ENCODE measurements at places on chromosomes 4 and X. TPM values are rescaled to one million over a fixed set of nuclear protein-coding genes. Genes with fewer than 3 reads are reported as not detected.
A peak's percentile ranks its signal among the peaks of the same experiment; 100 is the strongest.

The AADAT gene
- total RNA-seq: 2.9 TPM

- no peak overlapping the region for H3K4me3 ChIP-seq
- H3K27ac ChIP-seq: no peak overlapping the region
- no peaks in the 10 kb centered on the region for H3K27me3 ChIP-seq
Measured at GRCh38 chr4:77599378-77599777, 6.2 kb upstream of the CXCL13 start.

GRCh38 chr4:118985170-118986000 lies 96.7 kb downstream of the SYNPO2 start:
- H3K4me3 ChIP-seq: no peak overlapping the region
- H3K27ac ChIP-seq: peak overlapping the region; percentile 91
- no peaks in the 10 kb centered on the region for H3K36me3 ChIP-seq
- peaks cover 92% of the 10 kb centered on the region for H3K4me1 ChIP-seq
- DNase-seq: peak; percentile 90
- no peaks in the 10 kb centered on the region for H3K27me3 ChIP-seq

The SRPK3 gene
- 2.2 TPM for total RNA-seq

The IL2 gene
- not detected for total RNA-seq

GRCh38 chrX:10415306-10416001 lies 204.9 kb downstream of the MID1 start:
- H3K27me3 ChIP-seq: no peaks in the 10 kb centered on the region
- H3K4me3 ChIP-seq: no peak overlapping the region
- H3K27ac ChIP-seq: no peak overlapping the region
- no peaks in the 10 kb centered on the region for H3K4me1 ChIP-seq

The ALAS2 gene
- total RNA-seq: 30.6 TPM

GRCh38 chr4:56134266-56134665 lies 185.5 kb downstream of the CEP135 start:
- no peak for DNase-seq
- no peak overlapping the region for H3K4me3 ChIP-seq
- no peaks in the 10 kb centered on the region for H3K4me1 ChIP-seq
- no peaks in the 10 kb centered on the region for H3K27me3 ChIP-seq
- no peaks in the 10 kb centered on the region for H3K36me3 ChIP-seq

The LYAR gene
- 12.5 TPM for total RNA-seq

DNA sequence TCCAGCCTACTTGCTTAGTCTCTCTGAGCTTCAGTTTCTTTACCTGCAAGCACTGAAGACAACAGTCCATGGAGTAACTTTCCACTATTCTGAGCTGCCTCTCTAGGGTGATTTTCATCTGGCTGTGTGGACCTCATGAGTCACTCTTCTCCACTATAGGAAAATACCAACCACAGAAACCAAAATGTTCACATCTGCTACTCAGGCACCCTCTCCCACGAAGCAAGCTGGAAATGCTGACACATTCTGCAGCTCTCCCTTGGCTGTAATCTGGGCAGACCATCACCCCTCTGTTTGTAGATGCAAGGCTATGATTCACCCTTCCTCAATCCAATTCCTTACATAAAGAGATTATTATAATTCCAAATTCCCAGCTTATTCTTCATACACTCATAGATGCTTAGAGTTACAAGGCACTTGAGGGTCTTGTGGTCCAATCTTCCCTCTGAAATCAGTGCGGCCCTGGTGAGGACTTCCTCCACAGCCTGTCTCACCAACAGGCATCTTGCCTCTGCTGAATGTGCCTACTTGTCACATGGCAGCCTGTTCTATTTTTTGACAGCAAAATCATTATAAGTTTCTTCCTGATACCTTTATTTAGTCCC lies 97.0 kb upstream of the LNX1 start:
- H3K36me3 ChIP-seq: no peaks in the 10 kb centered on the region
- no peak overlapping the region for H3K27ac ChIP-seq
- H3K27me3 ChIP-seq: no peaks in the 10 kb centered on the region
- DNase-seq: no peak
- no peak overlapping the region for H3K4me3 ChIP-seq

DNA sequence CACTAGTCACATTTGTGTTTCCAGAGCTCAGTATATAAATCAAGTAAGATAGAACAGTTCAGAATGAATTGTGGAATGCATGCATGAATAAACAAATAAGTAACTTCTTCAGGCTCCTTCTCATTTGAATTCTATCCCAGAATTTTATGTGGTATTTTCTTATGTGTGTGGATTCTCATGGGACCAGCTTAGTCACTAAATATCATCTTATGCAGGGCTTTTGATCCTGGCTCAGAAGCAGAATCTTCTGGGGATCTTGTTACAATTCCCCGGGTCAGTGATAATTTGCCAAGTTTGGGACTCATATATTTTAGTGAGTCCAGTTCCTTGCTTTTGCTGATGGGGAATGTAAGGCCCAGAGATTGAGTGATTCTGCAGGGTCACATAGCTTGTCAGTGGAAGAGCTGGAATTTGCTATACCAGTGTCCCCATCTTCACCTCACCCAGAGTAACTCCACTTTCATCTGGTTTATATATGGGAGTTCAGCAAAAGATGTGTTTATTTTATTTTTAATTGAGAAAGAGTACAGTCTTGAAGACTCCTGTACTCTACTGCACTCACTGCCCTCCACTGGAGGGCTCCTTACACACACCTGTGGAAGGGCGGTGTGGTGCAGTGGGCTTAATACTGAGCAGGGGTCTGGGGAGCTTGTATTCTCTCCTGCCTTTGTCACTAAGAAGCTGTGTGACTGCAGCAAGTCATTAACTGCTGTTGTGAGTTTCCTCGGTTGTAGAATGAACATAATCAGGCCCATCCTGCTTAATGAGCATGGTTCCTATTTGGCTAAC lies 198.2 kb upstream of the CXorf66 start:
- no peak for DNase-seq
- H3K4me3 ChIP-seq: no peak overlapping the region
- H3K27me3 ChIP-seq: no peaks in the 10 kb centered on the region
- no peak overlapping the region for H3K27ac ChIP-seq

The HSFX2 gene
- not detected for total RNA-seq

The PHEX gene
- total RNA-seq: 1.2 TPM

GRCh38 chr4:62208921-62209320 lies 1008.8 kb downstream of the ADGRL3 start:
- H3K36me3 ChIP-seq: no peaks in the 10 kb centered on the region
- H3K27ac ChIP-seq: no peak overlapping the region
- no peaks in the 10 kb centered on the region for H3K27me3 ChIP-seq
- H3K4me3 ChIP-seq: no peak overlapping the region
- H3K4me1 ChIP-seq: no peaks in the 10 kb centered on the region

The FRMPD3 gene
- total RNA-seq: 0.06 TPM

The SYN1 gene
- 0.42 TPM for total RNA-seq

The EVC gene
- total RNA-seq: 59.6 TPM

The PWWP3B gene
- 0.13 TPM for total RNA-seq

DNA sequence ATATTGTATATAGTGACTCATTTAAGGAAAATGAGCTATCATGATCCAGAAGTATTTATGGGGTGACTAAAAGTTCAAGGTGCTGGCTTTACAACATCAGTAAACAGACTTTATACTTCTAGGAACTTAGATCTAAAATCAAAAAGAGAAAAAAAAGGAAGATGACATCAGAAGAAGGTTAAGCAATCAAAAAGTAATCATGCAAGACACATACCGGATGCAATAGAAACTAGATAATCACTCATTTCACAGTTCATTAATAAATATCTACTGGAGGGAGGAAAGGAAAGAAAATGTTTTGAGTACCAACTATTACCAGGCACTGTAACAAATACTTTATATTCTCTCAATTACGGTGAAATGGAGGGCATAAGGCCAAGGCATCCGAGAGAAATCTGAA lies 276.4 kb downstream of the SPRY1 start:
- DNase-seq: no peak
- H3K4me3 ChIP-seq: no peak overlapping the region
- H3K27me3 ChIP-seq: no peaks in the 10 kb centered on the region
- no peaks in the 10 kb centered on the region for H3K4me1 ChIP-seq
- H3K36me3 ChIP-seq: no peaks in the 10 kb centered on the region

GRCh38 chr4:25162566-25162965 lies 2.3 kb upstream of the SEPSECS start:
- no peaks in the 10 kb centered on the region for H3K36me3 ChIP-seq
- H3K4me3 ChIP-seq: no peak overlapping the region
- peaks cover 21% of the 10 kb centered on the region for H3K4me1 ChIP-seq
- DNase-seq: no peak
- H3K27ac ChIP-seq: no peak overlapping the region

DNA sequence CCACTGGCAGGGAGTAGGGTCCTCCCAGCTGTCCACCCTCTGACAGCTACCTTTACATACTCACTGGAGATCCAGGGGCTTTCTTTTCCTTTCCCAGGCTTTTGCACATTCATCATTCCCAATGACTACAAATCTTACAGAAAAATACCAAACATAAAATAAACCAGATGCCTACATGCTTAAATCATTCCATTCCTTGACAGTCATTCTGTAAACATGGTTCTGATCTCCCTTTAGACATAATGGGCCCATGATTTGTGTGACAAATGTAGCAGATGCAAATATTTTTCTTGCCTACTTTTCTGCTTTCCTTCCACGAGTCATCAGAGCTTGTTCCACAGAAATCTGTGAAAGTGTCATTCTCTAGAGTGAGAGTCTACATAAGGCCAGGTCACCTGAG lies 207.0 kb downstream of the IDS start:
- DNase-seq: no peak
- H3K4me1 ChIP-seq: no peaks in the 10 kb centered on the region
- H3K4me3 ChIP-seq: no peak overlapping the region
- no peak overlapping the region for H3K27ac ChIP-seq

The PIM2 gene
- total RNA-seq: 8.8 TPM

DNA sequence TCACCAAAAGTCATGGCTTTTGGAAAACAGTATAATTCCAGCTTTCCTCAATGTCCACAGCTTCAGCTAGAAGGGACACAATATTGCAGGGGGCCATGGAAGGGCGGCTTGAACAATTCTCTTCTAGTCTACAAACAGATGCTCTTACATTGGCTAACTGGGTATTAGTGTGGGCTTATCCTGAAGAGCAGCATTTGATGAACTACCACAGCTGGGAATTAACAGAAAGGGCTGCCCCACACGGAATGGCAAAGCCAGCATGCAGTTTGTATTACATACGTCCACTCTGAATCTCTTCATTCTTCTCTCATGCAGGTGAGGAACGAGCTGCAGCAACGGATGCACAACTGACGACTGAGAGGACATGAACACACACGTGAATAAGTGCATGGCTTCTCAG lies 13.0 kb upstream of the PDCL2 start:
- H3K4me3 ChIP-seq: no peak overlapping the region
- no peaks in the 10 kb centered on the region for H3K4me1 ChIP-seq
- no peaks in the 10 kb centered on the region for H3K36me3 ChIP-seq
- H3K27me3 ChIP-seq: no peaks in the 10 kb centered on the region

DNA sequence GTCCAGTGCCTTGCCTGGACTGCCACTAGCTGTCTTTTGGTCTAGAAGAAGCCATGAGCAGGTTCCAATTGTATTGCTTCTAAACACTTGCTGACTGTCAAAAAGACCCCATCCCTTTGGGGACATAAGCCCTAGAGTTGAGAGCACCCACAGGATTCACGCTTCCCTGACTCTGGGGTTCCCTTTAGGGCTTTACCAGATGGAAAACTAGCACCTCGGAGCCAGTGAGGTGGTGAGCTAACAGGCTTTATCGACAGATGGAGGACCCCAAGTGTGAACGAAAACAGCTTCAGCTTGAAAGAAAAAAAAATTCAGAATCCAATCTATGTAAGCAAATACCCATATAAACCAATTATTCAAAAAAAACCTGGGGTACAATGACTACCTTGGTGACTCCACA lies 90.8 kb downstream of the NAA11 start:
- H3K4me3 ChIP-seq: no peak overlapping the region
- no peaks in the 10 kb centered on the region for H3K27me3 ChIP-seq
- H3K36me3 ChIP-seq: no peaks in the 10 kb centered on the region
- peaks cover 33% of the 10 kb centered on the region for H3K4me1 ChIP-seq
- no peak for DNase-seq
- H3K27ac ChIP-seq: no peak overlapping the region

DNA sequence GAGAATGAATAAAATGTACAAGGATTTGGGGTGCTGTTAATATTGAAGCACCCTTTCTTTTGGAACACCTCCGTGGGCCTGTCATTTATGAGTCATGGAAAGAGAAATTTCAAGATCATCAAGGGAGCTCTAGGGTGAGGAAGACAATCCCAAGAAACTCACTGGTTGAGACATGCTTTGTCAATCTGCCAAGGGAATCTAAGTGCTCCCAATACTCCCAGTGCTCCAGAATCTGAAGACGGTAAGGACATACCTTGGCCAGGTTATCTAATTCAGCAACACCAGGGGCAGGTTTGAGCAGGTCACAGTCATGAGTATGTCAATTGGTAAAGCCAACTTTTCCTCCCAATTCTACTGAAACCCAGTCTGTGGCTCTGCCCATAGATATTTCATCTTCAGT lies 556.4 kb upstream of the CPEB2 start:
- DNase-seq: no peak
- H3K27ac ChIP-seq: no peak overlapping the region
- H3K27me3 ChIP-seq: no peaks in the 10 kb centered on the region
- H3K36me3 ChIP-seq: no peaks in the 10 kb centered on the region
- H3K4me1 ChIP-seq: no peaks in the 10 kb centered on the region

- peaks cover 30% of the 10 kb centered on the region for H3K4me1 ChIP-seq
- H3K36me3 ChIP-seq: no peaks in the 10 kb centered on the region
- no peak overlapping the region for H3K27ac ChIP-seq
- H3K4me3 ChIP-seq: no peak overlapping the region
- no peaks in the 10 kb centered on the region for H3K27me3 ChIP-seq
- DNase-seq: no peak
Measured at GRCh38 chr4:41442810-41443209, 95.1 kb upstream of the LIMCH1 start.

DNA sequence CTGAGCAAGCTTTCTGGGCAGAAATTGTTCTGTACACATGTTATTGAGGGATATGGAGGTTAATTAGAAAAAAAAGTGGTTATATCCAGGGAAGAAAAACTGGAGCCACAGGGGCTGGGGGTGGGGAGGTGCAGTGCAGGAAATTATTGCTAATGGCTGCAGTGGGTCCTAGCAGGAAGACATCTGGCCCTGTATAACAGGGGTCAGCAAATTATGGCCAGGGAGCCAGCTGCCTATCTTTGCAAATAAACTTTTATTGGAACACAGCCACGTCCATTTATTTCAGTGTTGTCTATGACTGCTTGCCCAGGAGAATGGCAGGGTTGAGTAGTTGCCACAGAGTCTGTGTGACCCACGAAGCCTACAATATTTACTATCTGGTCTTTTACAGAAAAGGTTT lies 23.4 kb upstream of the PRPS2 start:
- no peak for DNase-seq
- no peaks in the 10 kb centered on the region for H3K36me3 ChIP-seq
- no peaks in the 10 kb centered on the region for H3K27me3 ChIP-seq
- H3K4me1 ChIP-seq: no peaks in the 10 kb centered on the region
- no peak overlapping the region for H3K4me3 ChIP-seq
- no peak overlapping the region for H3K27ac ChIP-seq
